ENCODE measurements at places on chromosomes 5 and 9. TPM values are rescaled to one million over a fixed set of nuclear protein-coding genes. Genes with fewer than 3 reads are reported as not detected.

Gene PAPPA
- polyA plus RNA-seq = 0.45 TPM

GRCh38 chr5:68915079-68915478 lies 178.7 kb upstream of the SLC30A5 start:
- no peak overlapping the region for H3K27ac ChIP-seq
- no peak for DNase-seq
- no peaks in the 10 kb centered on the region for H3K4me1 ChIP-seq
- H3K36me3 ChIP-seq = no peaks in the 10 kb centered on the region
- H3K27me3 ChIP-seq = no peaks in the 10 kb centered on the region

GRCh38 chr5:172771439-172772111 lies 580 bp upstream of the DUSP1 start:
- H3K4me1 ChIP-seq = peaks cover 24% of the 10 kb centered on the region
- H3K4me3 ChIP-seq = peak overlapping the region; percentile 32
- no peaks in the 10 kb centered on the region for H3K27me3 ChIP-seq
- peaks cover 21% of the 10 kb centered on the region for H3K36me3 ChIP-seq
- peak; percentile 74 for DNase-seq
- peak overlapping the region; percentile 100 for H3K27ac ChIP-seq

DNA sequence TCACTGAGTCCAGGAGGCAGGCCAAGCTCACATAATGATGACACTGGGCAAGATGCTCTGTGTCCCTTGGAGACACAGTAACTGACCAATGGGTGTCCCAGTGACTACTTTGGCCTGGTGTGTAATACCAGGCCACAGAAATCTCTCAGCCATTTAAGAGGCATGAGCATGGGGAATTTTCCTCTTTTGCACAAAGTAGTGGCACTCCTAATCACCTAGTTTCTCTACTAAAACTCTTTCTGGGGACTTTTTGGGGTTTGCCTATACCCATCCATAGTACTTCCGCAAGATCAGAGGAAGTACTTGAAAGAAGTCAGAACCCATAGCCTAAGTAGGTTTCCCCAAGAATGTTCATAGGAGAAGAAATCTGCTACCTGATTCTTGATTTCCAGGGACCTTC lies 161.9 kb downstream of the ARSB start:
- H3K36me3 ChIP-seq = no peaks in the 10 kb centered on the region
- no peaks in the 10 kb centered on the region for H3K27me3 ChIP-seq
- DNase-seq = no peak
- peaks cover 9% of the 10 kb centered on the region for H3K4me1 ChIP-seq

DNA sequence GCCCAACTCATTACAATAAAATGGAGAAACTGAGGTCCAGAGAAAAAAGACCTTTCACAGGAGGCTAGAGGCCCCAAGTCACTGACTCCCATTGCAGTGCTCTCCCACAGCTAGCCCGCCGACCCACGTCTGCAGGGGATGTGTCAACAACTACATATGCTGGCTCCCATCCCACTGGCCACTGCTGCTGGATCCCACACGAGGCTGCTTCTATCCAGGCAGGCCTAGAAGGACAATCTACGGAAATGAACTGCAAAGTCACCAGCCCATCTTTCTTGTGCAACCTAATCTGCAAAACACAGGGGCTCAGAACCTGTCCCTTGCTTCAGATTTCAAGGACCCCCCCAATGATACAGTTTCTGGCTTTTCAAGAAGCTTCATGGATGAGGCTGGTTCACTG lies 24.0 kb downstream of the RAPGEF1 start:
- peaks cover 1% of the 10 kb centered on the region for H3K36me3 ChIP-seq
- H3K27ac ChIP-seq = peak overlapping the region; percentile 89
- peaks cover 49% of the 10 kb centered on the region for H3K4me1 ChIP-seq
- H3K27me3 ChIP-seq = no peaks in the 10 kb centered on the region
- no peak overlapping the region for H3K4me3 ChIP-seq

Gene LRRC19
- polyA plus RNA-seq = not detected

- no peak overlapping the region for H3K4me3 ChIP-seq
- DNase-seq = no peak
- no peaks in the 10 kb centered on the region for H3K36me3 ChIP-seq
- H3K27me3 ChIP-seq = no peaks in the 10 kb centered on the region
- no peaks in the 10 kb centered on the region for H3K4me1 ChIP-seq
Observed at GRCh38 chr5:148882332-148882731, 55.9 kb downstream of the ADRB2 start.

DNA sequence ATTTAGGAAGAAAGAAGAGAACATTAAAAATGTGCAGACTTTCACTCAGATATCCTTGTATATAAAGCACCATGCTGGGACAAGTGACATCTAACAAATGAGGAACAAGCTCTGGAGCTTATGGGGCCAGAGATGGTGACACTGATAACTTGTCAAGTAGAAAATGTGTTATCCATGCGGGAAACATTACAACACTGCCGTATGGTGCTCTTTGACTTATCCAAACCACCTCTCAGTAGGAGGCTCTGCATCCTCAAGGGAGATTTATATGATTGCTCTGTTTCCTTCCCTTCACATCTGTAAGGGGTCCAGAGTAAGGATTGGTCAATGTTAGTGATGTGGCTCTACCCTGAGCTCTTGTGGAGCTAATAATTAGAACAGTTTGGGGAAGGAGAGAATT lies 23.5 kb downstream of the KCTD16 start:
- peaks cover 8% of the 10 kb centered on the region for H3K4me1 ChIP-seq
- H3K36me3 ChIP-seq = no peaks in the 10 kb centered on the region
- H3K27me3 ChIP-seq = no peaks in the 10 kb centered on the region
- H3K27ac ChIP-seq = no peak overlapping the region
- no peak overlapping the region for H3K4me3 ChIP-seq

GRCh38 chr5:75049456-75050351 lies 2.7 kb downstream of the GCNT4 start:
- no peak overlapping the region for H3K27ac ChIP-seq
- H3K27me3 ChIP-seq = no peaks in the 10 kb centered on the region
- H3K36me3 ChIP-seq = no peaks in the 10 kb centered on the region

DNA sequence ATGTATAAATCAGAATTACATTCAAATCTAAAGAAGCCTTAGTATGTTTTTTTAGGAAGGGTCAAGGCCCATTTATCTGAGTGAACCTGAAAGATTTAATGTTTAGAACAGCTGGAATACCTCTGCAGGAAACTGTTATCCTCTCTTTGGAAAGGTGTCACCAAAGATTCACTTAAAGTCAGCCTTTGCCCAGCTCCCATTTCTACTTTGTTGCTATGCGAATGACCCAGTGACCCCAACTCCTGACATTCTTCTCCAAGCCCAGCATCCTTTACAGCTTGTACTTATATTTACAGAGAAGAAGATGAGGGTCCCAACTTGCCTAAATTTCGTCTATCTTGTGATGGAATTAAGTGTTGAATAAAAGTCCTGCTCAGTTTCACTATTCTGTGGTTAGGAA lies 1198.6 kb downstream of the CDH12 start:
- no peaks in the 10 kb centered on the region for H3K36me3 ChIP-seq
- no peak overlapping the region for H3K4me3 ChIP-seq
- H3K27ac ChIP-seq = no peak overlapping the region
- H3K4me1 ChIP-seq = no peaks in the 10 kb centered on the region
- no peak for DNase-seq

GRCh38 chr5:35887321-35888100 lies 30.8 kb downstream of the IL7R start:
- H3K27ac ChIP-seq = no peak overlapping the region
- H3K4me1 ChIP-seq = no peaks in the 10 kb centered on the region
- no peaks in the 10 kb centered on the region for H3K27me3 ChIP-seq

DNA sequence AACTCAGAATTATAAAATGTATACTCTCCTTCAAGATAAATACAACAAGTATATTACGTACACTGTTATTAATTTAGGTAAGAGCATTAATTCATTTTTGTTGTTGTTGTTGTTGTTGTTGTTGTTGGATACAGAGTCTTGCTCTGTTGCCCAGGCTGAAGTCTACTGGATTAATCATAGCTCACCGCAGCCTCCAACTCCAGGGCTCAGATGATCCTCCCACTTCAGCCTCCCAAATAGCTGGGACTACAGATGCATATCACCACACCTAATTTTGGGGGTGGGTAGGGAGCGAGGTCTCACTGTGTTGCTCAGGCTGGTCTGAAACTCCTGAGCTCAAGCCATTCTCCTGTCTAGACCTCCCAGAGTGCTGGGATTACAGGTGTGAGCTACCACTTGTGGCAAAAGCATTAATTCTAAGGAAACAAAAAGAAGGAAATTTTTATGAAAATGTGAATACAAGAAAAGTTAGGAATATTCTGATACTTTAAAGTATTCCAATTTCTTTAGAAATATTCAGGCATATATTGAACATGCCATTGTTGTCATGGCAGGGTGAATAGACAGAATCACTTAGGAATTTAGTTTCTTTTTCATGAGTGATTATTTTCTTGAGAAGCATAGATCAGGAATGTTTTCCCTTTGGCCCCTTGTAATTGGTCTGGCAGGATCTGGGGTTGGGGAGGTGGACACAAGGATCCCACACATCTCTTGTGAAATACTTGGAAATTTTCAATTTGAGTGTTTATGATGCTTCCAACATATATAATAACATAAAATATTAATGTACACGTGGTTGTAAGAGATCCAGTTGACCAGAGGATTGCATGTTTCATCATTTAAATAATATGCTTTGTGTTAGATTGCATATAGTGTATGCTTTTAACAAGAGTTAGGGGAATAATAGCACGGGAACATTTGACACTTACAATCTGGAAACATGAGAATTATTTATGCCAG lies 263.6 kb downstream of the FANCC start:
- peaks cover 52% of the 10 kb centered on the region for H3K4me1 ChIP-seq
- DNase-seq = peak; percentile 54
- H3K27ac ChIP-seq = no peak overlapping the region
- no peaks in the 10 kb centered on the region for H3K27me3 ChIP-seq
- H3K36me3 ChIP-seq = no peaks in the 10 kb centered on the region

DNA sequence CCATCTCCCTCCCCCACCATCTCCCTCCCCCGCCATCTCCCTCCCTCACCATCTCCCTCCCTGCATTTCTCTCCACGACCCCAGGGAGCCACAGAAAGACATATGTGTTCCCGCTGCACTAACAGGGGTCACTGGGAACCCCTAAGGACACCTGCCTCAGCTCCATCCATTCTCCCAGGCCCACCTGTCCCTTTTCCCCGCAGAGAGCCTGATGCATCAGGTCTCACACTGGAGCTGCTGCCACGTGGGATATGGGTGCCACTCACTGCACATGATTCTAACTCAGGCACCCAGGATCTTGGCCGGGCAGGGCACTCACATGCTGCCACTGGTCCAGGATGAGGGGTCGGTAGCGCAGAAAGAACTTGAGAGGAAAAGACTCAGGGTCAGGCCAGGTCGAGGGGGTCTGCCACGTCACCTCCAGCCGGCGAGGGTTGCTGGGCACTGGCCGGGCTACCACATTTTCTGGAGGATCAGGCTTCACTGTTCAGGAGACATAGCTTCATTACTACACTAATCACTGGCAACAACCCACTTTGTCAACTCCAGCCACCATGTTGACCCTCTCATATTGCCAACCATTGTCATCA lies 33.2 kb upstream of the ENHO start:
- no peaks in the 10 kb centered on the region for H3K36me3 ChIP-seq
- no peak for DNase-seq
- H3K4me3 ChIP-seq = no peak overlapping the region
- H3K27me3 ChIP-seq = no peaks in the 10 kb centered on the region
- no peak overlapping the region for H3K27ac ChIP-seq

Gene TRAF1
- 3.9 TPM for polyA plus RNA-seq

GRCh38 chr9:95778957-95779356 lies 96.5 kb upstream of the ERCC6L2 start:
- H3K4me1 ChIP-seq = no peaks in the 10 kb centered on the region
- H3K4me3 ChIP-seq = no peak overlapping the region
- H3K36me3 ChIP-seq = no peaks in the 10 kb centered on the region
- DNase-seq = peak; percentile 48
- no peaks in the 10 kb centered on the region for H3K27me3 ChIP-seq

Gene MRPS2
- polyA plus RNA-seq = 42.0 TPM

DNA sequence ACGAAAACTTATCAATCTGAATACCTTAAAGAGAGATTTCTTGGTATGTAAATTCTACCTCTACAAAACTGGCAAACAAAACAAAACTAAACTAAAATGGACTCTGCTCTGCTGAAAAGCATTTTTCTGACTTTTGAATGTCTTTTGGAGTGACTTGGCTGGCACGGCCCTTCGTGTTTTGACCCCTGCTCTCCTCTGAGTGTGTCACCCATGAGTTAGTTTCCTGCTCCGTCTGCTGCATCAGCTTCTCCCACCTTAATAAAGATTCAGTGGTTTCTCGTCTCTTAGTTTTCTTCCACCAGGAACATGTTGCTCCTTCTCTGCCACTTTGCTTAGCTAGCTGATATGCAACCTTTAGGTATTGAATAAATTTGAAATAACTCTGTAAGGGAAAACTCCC lies 1084.0 kb upstream of the CDH18 start:
- no peak overlapping the region for H3K4me3 ChIP-seq
- DNase-seq = no peak
- H3K36me3 ChIP-seq = no peaks in the 10 kb centered on the region

DNA sequence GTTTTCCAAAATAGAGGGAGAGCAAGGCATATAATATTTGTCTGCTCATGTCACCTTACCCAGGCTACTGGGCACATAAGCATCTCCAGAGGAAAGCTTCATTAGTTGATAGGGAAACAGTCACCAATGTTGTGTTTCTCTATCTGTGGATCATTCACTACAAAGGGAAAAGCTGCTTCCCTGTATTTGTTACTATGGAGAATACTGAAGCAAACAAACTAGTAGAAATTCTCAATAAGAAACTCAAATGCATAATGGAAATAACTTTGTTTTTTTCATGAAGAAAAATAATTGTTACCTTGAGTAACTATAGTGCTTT lies 138.2 kb downstream of the PCSK1 start:
- DNase-seq = no peak
- H3K27me3 ChIP-seq = no peaks in the 10 kb centered on the region
- H3K4me3 ChIP-seq = no peak overlapping the region
- H3K4me1 ChIP-seq = peaks cover 4% of the 10 kb centered on the region

- DNase-seq = no peak
- peaks cover 6% of the 10 kb centered on the region for H3K4me1 ChIP-seq
- H3K4me3 ChIP-seq = no peak overlapping the region
Observed at GRCh38 chr5:174612686-174613085, 111.7 kb upstream of the MSX2 start.

- peaks cover 2% of the 10 kb centered on the region for H3K27me3 ChIP-seq
- H3K27ac ChIP-seq = no peak overlapping the region
- no peak overlapping the region for H3K4me3 ChIP-seq
- H3K36me3 ChIP-seq = no peaks in the 10 kb centered on the region
- H3K4me1 ChIP-seq = peaks cover 4% of the 10 kb centered on the region
Observed at GRCh38 chr5:64518793-64519192, 13.0 kb downstream of the RGS7BP start.

Gene GABRA6
- not detected for polyA plus RNA-seq
